Ovary (tissue), 10 donors: ENCODE measurements at places on chromosomes 2 and 18. TPM values are rescaled to one million over a fixed set of nuclear protein-coding genes. Genes with fewer than 3 reads are reported as not detected.
A peak's percentile ranks its signal among the peaks of the same experiment; 100 is the strongest.

Gene LBX2
- 1.2 TPM for total RNA-seq

Gene DYNAP
- total RNA-seq = not detected

Gene GAREM2
- 13.5 TPM for total RNA-seq

Gene ZNF2
- 4.6 TPM for total RNA-seq

DNA sequence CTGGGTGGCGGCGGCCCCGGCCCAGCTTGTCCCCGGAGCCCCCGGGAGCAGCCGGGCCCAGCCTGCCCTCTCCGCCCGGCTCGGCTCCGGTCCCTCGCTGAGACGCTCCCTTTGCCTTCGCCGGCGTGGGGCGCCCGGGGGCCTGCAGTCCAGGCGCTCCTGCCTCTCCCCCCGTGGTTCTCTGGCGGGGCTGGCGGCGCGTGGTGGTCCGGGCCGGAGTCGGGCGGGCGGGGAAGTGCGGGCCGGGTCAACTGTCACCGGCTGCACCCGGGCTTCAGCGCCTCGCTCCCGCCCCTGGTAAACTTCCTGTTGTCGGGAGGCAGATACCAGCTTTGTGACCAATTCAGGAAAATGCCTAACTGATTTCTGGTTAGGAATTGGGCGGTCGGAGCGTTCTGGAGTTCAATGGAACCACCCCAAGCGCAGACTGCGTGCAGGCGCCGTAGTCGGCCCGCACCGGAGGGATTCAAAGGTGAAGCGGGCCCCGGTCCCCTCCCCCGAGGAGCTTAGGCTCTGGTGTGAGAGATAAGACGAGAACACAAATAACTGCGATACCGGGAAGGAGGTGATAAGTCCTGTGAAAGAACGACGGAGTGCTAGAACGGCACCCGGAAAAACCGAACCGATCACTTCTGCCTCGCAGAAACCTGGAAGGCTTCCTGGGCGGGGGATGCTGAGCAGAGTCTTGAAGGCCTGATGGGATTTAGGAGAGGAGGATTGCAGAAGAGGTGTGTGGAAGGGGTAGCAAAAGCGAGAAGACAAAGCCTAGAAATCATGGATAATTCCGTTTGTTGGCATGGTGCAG lies 891 bp downstream of the CAB39 start:
- no peaks in the 10 kb centered on the region for H3K27me3 ChIP-seq
- H3K4me3 ChIP-seq = peak overlapping the region; percentile 94
- H3K27ac ChIP-seq = peak overlapping the region; percentile 80
- H3K4me1 ChIP-seq = peaks cover 8% of the 10 kb centered on the region

GRCh38 chr2:178345951-178346350 lies 105.0 kb downstream of the PRKRA start:
- no peak for DNase-seq
- no peaks in the 10 kb centered on the region for H3K4me1 ChIP-seq
- no peak overlapping the region for H3K4me3 ChIP-seq
- no peaks in the 10 kb centered on the region for H3K27me3 ChIP-seq
- no peak overlapping the region for H3K27ac ChIP-seq
- no peaks in the 10 kb centered on the region for H3K36me3 ChIP-seq

- no peaks in the 10 kb centered on the region for H3K27me3 ChIP-seq
- H3K4me1 ChIP-seq = no peaks in the 10 kb centered on the region
- no peak overlapping the region for H3K4me3 ChIP-seq
- no peak for DNase-seq
- no peaks in the 10 kb centered on the region for H3K36me3 ChIP-seq
- no peak overlapping the region for H3K27ac ChIP-seq
Measured at GRCh38 chr18:26135548-26135947, 1.9 kb downstream of the PSMA8 start.

- H3K27me3 ChIP-seq = no peaks in the 10 kb centered on the region
- no peak overlapping the region for H3K4me3 ChIP-seq
- no peak overlapping the region for H3K27ac ChIP-seq
- H3K36me3 ChIP-seq = no peaks in the 10 kb centered on the region
- no peaks in the 10 kb centered on the region for H3K4me1 ChIP-seq
Measured at GRCh38 chr2:19488009-19488691, 129.7 kb upstream of the OSR1 start.

DNA sequence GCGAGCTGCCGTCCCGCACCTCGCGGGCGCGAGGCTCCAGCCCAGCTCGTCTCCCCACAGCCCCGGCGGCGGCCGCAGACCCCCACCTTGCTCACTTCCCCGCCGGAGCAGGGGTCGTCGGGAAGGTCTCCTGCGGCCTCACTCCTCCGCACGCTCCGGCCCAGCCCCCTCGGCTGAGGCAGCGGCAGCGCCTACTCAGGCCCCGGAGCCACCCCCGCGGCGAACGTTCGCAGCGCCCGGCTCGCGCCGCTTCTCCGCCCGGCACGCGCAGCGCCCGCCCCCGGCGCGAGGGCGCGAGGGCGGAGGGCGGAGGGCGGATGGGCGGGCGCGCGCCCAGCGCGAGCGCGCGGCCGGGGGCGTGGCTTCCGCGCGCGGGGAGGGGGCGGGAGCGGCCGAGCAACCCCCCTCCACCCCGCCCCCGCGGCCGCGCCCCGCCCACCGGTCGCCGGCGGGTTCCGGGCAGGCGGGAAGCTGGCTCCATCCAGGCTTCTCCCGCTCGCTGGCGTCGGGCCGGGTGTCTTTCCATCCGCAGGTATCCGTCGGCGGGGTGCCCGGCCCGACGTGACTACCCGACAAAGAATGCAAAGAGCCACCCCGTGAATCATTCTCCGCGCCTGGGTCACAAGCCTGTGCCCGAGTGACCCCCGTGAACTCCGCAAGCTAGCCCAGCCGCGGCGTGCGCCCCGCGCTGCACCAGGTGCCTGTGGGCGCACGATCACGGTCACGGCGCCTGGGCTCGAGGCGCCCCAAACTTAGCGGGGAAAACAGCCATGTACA lies at the start of gene DTNB:
DTNB (minus strand) TSS at position 278 of the 777 bp plus-strand sequence. CDS start 20,917 bp downstream, outside the sequence.
- peak; percentile 80 for DNase-seq
- peak within 1 kb of the TSS; percentile 84 for H3K4me3 ChIP-seq
- peak within 1 kb of the TSS; percentile 92 for H3K27ac ChIP-seq
- no peaks in the 10 kb centered on the region for H3K36me3 ChIP-seq
- H3K4me1 ChIP-seq = no peaks in the 10 kb centered on the region
- no peaks in the 10 kb centered on the region for H3K27me3 ChIP-seq
